ENCODE measurements at places on chromosomes 1 and 21.

DNA sequence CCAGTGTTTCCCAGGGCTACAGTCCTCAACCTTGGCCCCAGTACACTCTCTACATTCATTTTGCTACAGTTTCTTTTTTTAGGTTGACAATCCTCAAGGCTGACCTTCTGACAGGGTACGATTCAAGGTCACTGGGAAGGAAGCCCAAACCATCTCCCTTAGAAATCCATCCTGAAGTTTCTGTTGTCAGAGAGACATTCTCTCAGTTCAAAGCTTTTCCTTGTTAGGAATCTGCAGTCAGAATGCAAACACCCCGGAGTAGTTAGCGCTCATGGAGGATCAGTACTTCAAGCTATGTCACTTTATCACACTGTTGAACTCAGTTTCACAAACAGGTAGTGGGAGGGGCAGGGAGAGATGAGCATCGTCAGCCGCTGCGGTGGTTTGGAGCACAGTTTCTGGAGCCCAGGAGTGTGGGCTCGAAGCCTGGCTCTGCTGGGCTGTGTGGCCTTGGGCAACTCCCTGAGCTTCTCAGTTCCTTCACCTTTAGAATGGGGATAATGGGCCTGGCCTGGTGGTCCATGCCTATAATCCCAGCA, 4.2 kb downstream of the SLC2A5 start:
- no peak for DNase-seq

DNA sequence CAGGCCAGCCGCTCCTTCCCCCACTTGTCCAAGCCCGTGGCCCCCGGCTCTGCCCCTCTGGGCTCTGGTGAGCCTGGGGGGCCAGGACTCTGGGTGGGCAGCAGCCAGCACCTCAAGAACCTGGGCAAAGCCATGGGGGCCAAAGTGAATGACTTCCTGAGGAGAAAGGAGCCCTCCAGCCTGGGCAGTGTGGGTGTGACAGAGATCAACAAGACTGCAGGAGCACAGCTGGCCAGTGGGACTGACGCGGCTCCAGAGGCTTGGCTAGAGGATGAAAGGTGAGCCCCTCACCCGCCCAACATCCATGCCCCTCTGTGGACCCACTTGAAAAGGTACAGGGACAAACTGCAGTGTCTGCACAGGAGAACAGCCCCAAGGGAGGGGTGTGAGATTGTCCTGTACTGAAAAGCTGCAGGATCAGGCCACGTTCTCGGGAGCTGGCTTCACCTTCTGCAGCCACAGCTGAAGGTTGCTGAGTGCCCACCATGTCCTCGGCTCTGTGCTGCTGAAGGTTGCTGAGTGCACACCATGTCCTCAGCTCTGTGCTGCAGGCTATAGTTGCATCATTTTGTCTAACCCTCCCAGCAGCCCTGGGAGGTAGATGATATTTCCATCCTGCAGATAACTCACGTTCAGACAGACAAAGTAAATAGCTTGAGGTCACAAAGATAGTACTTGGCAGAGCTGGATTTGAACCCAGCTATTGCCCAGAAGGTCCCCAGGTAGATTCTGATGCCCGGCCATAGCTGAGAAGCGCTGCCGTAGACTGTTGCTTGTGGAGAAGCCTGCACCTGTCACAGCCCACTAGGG, 618 bp downstream of the C1orf226 start:
- no peak for DNase-seq

DNA sequence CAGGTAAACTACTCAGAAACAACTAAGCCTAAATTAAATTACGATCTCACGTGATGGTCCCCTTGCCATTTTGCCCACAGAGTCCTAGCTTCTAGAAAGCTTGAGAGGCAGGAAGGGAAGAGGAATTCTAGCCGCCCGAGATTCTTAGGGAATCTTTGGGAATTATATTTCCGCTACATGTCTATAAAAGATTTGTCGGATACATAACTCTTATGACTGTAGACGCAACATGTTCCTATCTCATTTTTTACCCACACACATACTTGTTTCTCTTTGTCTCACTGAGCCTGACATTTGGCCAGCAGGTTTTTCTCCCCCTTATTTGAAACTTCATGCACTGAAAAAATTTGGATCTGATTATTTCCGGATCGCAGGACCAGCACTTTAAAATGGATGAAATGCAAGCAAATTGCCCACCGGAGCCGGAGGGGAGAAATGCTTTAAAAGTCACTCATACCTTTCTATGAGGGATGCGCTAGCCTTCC, 5.5 kb downstream of the GLIS1 start:
- DNase-seq = no peak

- no peak for DNase-seq
These were observed 77.8 kb downstream of the C4BPA start for GRCh38 chr1:207181847-207182246.

- DNase-seq = no peak
These were observed 17.0 kb downstream of the PROX1 start for GRCh38 chr1:214004795-214005194.
